ENCODE measurements at places on chromosomes 2 and 18. TPM values are rescaled to one million over a fixed set of nuclear protein-coding genes. Genes with fewer than 3 reads are reported as not detected.

GRCh38 chr2:332592-332991 is 44.7 kb upstream of the ALKAL2 start:
- DNase-seq, result no peak

GRCh38 chr2:109182426-109182825 is 53.4 kb downstream of the SH3RF3 start:
- DNase-seq, result no peak

DNA sequence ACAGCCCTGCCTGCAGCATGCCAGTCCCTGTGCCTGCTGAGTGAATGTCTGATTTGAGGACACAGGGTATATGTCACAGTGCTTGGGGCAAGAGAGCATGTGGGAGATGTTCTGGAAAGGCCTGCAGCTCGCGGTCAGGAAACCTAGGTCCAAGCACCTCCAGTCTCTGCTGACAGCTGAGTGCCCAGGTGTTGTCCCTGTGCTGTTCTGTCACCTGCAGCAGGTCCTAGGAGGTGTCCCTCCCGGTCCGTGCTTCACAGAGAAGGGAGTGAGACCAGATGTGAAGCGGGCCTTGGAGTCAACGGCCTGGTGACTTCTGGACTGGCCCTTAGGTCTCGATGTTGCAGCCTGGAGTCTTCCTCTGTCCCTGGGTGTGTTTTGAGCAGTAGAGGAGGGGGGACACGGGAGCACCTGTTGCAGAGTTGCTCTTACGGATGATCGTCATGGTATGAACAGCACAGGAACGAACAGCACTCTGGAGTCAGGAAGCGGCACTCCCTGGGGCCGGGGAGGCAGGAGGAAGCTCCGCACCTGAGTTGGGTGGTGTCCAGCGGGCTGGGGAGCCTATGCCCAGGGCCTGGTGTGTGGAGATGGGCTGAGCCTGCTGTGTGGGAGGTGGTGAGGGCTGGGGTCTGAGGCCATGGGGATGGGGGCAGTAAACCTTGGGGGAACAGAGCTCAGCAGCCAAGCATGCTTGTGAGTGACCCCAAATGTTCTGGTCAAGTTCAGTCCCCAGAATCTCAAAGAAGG is 21.6 kb upstream of the ARHGEF4 start:
- no peak for DNase-seq

DNA sequence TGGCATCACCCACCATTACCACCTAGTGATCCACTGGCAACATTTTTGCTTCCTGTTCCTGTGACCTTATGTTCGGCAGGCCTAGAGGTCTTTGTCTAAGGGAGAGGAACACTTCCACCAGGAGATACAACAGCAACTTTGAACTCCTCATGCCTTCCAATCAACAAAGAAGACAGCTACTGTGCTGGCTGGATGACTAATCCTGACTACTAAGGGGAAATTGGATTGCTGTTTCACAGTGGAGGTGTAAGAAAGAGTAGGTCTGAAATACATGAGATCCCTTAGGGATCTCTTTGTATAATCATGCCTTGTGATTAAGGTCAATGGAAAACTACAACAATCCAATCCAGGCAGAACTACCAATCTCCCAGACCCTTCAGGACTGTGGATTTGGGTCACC is 45.2 kb downstream of the EIF2AK3 start:
- DNase-seq, result no peak

Gene ASB18
- total RNA-seq, result not detected

- no peak for DNase-seq
Measured at GRCh38 chr2:12965540-12966269, 249.0 kb downstream of the TRIB2 start.

DNA sequence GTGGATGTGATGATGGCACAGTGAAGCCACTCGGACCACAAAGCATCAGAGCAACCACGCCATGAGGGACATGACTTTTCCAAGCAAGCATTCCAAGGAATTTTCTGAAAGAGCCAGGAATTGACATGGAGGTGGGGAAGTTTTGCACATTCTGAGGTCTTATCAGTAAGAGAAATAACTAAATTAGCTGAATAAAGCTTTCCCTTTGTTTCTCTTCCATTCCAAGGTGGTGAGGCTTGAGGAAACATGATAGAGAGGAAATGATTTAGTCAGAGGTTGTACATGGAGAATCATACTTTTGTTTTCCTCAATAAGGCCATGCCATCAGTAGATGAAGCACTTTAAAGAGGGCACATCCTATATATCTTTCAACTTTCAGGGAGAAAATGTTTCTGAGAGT is 115.7 kb upstream of the MMADHC start:
- no peak for DNase-seq

GRCh38 chr2:150389447-150389846 is 98.0 kb downstream of the RND3 start:
- no peak for DNase-seq

Gene GALNT13
- not detected for total RNA-seq

- peak; percentile 55 for DNase-seq
Measured at GRCh38 chr18:62586151-62586774, 63.4 kb downstream of the ZCCHC2 start.

Gene SERPINB2
- total RNA-seq, result not detected

- no peak for DNase-seq
Measured at GRCh38 chr2:8212239-8212638, 469.6 kb upstream of the ID2 start.

- no peak for DNase-seq
Measured at GRCh38 chr18:76699923-76700322, 122.4 kb upstream of the ZNF236 start.

- DNase-seq, result no peak
Measured at GRCh38 chr2:20110383-20110782, 59.0 kb upstream of the LAPTM4A start.

DNA sequence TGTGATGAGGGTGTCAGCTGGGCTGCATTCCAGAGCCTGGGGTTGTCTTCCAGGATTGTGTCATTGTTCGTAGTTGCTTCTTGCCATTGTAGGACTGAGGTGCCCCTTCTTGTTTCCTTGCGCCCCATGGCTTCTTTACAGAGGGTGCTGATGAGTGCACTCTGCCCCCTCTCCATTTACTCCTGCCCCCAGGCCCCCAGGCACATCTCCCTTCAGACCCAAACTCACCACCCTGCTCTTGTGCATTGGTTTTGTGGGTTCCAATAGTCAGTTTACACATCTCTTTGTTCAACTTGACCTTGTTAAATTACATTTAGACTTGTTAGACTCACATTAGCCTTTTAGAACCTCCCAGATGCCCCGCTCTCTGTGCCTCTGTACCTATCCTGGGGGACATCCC is 33.1 kb downstream of the HJURP start:
- DNase-seq, result no peak

Gene GRHL1
- 1.4 TPM for total RNA-seq

DNA sequence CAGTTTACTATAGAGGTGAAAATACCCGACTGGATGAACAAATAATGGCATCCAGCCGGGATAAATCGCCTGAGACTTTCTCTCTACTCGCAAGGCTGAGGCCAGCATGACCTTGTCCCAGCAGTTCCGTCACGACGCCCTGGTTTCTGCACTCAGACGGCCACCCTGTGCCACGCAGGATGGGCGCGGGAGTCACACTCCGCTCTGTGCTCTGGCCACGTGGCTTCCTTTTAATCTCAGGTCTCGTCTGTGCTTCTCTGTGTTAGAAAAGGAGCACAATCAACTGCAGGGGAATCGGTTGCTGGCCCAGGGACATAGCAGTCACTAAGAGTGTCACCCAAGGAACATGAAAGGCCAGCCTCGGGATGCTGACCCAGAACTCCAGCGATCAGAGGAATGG is 194.7 kb upstream of the PXDN start:
- DNase-seq, result no peak

DNA sequence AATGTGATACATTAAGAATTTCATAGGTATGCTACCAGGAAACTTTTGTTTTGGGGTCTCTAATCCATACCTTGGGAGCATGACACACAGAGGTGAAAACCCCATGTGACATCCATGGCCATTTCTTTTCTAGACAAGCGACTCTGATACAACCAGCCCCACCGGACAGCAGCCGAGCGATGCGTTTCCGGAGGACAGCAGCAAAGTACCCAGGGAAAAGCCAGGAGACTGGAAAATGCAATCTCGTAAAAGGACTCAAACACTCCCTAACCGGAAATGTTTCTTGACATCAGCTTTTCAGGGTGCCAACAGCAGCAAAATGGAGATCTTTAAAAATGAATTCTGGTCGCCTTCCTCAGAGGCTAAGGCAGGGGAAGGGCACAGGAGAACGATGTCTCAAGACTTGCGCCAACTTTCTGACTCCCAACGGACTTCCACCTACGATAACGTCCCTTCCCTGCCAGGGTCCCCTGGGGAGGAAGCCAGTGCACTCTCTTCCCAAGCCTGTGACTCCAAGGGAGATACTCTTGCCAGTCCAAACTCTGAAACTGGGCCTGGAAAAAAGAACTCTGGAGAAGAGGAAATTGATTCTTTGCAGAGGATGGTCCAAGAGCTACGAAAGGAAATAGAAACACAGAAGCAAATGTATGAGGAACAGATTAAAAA is 48.9 kb downstream of the BMP10 start:
- no peak for DNase-seq

- no peak for DNase-seq
Measured at GRCh38 chr2:46859482-46859881, 56.1 kb downstream of the MCFD2 start.

Gene DYNAP
- not detected for total RNA-seq

GRCh38 chr2:173205375-173205774 is 129.7 kb downstream of the MAP3K20 start:
- no peak for DNase-seq

Gene ABCG5
- 0.14 TPM for total RNA-seq

GRCh38 chr2:31525876-31526275 is 54.9 kb downstream of the SRD5A2 start:
- no peak for DNase-seq

Data from activated T-helper 2 cell treated with anti-CD3 and anti-CD28 coated beads, Interferon-gamma antibody, Interleukin-2, Interleukin-4, amounts not matched to agents 10 μg/mL and 5 μg/mL and 100 μg/mL, durations not matched to agents 14 hours and 24 hours and 36 hours (primary cell).